ENCODE measurements at places on chromosomes 1 and 21.

DNA sequence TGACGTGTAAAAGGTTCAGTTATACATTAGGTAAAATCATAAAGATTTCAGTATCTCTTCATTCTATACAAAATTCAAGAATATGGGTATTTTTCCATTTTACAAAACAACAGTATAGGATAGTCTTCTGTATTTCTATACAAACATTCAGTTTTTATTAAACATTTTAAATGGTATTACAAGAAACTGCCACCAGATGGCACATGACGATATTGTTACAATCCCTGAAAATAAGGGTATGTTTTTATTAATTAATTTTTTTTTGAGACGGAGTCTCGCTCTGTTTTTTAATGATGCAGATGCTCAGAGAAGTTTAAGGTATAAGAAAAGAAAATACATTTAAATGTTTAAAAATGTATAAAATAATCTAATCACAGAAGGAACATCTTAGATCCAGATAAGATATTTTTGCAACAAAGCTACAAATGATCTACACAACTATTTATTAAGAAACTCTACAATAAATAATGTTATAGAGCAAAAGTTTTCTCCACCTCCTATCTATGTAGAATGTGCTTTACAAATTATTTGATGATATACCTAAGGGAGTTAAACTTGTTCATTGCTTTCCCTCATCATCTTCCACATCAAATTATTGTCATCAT is 23.5 kb upstream of the RSBN1 start:
- no peak for DNase-seq

DNA sequence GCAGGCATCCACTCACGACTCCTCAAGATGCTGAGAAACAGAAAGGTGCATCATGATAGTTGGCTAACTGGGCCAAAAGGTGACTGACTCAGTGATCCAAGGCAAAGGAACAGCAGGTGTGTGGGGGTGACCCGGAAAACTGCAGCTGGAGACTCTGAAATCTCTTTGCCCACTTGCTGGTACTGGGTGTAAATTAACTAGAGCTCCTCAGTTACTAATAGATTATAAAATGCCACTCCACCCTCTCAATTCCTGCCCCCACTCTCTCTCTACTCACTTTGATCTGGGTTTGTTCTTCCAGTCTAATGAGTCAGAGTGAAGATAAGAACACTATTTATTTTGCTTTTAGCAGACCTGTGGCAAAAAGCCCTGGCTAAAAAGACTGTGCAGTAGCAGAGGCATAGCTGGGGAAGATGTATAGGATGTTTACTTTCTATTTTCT is 7.2 kb upstream of the PIGC start:
- DNase-seq = no peak

DNA sequence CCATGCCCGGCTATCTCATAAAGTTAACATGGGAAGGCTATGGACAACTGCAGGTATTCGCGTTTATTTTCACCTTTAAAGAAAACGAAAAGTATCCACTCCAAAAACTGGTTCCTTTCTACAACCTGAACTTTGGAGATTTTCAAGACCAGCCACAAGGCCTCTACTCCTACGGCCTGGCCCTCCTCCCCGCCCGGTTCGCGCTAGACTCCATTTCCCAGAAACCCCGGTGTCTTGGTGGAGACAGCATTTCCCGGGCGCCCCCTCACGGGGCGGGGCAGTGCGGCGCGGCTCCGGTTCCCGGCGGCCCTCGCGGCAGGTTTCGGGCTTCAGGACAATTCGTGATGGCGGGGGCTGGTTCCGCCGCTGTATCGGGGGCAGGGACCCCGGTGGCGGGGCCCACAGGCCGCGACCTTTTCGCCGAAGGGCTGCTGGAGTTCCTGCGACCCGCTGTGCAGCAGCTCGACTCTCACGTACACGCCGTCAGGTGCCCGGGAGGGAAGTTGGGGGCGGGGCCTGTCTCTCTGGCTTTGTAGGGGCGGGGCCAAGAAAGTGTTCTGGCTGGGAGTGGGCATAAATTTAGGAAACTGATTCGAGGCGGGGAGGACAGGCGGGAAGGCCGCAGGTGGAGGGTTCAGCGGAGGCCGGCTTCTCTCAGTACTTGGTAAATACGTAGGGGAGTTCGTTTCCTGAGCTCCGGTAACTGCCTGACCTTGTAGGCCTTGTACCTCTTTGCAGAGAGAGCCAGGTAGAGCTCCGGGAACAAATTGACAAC is at the start of gene SNAPIN:
Gene SNAPIN (plus strand): TSS at position 304 of the 775 bp plus-strand sequence. CDS start 41 bp downstream, at position 345.
- peak; percentile 72 for DNase-seq

- no peak for DNase-seq
Observed at GRCh38 chr1:91781901-91782622, 103.9 kb downstream of the TGFBR3 start.

DNA sequence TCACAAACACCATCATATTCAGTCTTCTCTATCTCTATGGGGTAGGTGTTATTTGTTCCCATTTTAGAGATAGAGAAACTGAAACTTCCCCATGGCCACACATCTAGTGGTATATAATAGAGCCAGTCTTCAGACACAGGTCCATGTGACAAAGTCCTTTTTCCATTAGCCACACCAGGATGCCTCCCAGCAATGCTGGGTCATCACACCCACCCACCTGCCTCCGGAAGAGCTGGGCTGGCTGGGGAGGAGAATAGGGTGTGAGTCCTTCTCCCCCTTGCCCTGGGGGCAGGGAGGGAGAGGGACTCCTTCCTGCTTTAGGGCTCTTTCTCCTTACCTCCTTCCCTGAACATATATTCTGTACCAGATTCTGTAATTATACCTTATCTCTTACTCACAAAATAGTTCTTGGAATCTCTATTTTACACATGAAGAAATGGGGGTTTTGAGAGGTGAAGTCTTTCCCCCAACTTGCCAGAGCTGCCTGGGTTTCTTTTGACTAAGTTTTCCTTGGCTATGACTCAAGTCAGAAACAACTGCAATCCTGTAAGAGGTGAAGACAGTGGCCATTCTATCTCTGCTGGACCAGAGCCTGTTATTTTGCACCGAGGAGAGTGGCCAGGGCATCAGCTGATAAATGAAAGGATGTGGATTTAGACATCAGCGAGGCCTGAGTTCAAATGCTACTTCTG is 30.0 kb downstream of the SOX13 start:
- no peak for DNase-seq

DNA sequence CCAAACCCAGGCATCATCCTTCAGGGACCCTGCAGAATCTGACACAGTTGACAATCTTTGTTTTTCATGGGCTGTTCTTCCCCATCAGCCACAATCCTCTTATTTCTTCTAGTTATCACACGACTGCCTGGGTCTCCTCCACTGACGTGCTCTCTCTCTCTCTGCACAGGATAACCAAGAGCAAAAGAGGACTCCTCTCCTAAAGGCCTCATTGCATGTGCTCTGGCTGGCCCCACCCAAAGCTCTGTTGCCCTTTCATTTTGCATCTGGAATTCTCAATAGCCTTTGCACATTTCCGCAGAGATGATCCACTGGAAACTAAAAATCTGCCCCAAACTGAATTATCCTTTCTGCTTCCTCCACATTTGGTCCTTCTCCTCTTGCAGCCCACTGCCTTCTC is 58.5 kb downstream of the KANK4 start:
- no peak for DNase-seq

DNA sequence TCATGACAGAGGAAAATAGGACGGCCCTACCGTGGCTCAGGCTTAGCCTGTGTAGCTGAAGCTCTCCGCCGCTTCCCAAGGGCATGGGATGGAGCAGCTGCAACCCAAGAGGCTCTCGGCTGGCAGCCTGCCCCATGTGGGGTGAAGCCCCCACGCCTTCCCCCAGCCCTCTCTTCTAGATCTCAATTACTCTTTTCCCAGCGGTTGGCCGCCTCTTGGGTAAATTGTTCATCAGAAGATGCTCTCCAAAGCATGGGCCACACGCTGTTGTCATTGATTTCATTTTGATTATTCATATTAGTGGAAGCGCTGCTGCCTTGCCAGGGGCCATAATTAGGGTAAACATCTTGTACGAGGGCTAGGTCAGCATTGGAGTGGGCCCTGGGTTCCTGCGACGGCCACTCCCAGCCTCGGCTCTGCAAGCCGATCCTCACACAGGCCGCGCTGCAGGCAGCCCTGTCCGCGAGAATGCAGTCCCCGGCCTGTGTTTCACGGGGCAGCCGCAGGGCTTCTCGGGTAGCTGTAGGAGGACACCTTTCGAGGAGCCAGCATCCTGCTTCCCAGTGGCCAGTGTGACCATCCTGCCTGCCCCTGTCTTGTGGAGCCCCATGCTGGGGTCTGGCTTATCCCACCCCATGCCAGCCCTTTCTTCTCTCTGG is 114.4 kb upstream of the VAMP3 start:
- no peak for DNase-seq

DNA sequence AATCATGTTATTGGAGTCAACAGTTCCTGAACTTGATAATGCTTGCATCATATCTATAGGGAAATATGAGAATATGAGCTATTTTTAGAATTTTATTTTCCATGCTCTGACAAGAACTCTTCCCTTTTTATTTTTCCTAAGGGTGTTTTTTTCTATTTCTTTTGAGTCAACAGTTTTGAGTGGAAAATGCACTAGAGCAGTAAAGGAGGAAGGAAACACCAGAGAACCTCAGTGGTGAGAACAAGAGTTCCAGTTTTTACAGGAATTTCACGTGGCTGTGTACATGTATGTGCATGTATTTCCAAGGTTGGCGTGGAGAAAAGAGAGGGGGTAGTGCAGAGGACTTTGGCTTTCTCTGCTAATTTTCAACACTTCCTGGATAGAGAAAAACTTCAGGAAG is 63.6 kb upstream of the TNFSF18 start:
- DNase-seq = no peak

GRCh38 chr1:207811920-207812720 is 60.3 kb downstream of the CD46 start:
- DNase-seq = no peak

DNA sequence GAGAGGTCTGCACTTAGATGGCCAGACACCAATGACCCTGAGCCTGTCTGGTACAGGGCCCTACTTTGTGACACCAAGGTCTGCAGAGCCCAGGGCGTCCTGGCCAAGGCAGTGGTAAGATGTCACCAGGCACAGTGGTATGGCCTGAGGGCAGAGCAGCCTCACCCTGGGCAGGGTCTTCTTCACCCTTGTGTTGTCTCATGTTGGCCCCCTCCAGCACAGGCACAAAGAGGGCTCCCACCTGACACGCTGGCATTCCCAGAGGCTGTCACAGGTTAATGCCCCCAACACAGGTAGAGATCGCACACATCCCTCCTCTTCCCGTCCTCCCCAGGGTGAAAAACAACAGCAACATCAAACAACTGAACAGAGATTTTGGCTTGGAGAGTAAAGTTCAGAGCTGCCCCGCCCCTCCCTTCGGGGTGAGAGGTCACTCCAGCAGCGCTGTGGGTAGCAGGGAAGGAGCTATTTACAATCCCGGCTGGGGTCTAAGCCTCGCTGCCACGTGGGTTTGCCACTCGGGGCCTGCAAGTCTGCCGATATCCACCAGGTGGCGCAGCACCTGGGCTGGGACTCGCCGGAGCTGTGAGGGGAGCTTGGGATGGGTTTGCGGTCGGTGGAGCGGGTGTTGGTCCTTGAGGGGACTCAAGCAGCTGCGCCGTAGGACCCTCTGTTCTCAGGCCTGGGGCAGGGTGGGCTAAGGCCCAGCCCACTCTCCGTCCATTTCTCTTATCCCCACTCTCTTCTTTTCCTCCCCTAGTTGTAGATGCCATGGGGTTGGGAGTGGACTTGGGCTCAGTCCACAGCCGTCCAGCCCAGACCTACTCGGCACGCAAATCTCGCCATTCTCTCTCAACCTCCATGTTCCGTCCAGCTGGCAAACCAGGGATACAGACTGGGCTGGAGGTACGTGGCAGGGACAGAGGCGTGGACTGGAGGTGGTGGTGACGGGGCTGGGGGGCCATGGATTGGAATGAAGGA is 12.7 kb downstream of the EFNA3 start:
- DNase-seq = no peak

- DNase-seq = no peak
Observed at GRCh38 chr1:74517599-74518051, 5.2 kb upstream of the LRRC53 start.

DNA sequence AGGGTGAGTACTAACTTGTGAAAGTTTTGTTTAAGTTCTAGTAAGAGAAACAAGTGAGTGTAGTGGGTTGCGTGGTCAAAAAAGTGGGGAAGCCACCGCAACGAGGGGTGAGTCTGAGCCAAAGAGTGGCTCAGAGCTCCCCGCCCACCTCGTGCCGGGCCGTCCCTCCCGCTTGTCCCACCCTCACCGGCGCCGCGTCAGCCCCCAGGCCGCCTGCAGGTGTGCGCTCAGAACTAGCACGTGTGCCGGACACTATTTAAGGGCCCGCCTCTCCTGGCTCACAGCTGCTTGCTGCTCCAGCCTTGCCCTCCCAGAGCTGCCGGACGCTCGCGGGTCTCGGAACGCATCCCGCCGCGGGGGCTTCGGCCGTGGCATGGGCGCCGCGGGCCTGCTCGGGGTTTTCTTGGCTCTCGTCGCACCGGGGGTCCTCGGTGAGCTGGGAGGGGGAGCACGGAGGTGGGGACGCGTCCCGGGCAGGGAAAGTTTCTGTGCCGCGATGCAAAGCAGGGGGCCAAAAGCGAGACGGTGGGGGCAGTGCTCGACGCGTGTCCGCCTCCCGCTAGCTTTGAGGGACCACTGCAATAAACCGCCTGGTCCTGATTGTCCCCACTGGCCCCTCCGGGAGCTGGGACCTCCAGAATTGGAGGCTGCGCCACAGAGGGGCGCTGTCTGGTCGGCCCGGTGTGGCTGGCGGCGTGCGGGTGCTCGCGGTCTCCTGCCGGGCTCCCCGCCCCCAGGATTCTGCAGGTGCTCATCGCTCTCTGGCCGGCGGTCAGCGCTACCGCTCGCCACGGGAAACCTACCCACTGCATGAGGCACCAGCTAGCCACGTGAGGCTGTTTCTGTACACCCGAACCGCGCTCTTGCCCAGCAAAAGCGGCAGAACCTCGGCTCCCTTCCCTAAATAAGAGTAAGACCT is at the start of gene CR2:
Gene CR2 (plus strand): TSS at position 283 of the 919 bp plus-strand sequence. CDS start 91 bp downstream, at position 374.
- no peak for DNase-seq

GRCh38 chr1:114061121-114061830 is 82.0 kb downstream of the OLFML3 start:
- no peak for DNase-seq

GRCh38 chr1:175890958-175891357 is 147.6 kb upstream of the TNR start:
- DNase-seq = no peak

Measured in 8988T (cell line).